ENCODE measurements at places on chromosomes 2 and 18.

GRCh38 chr2:20040489-20041172 lies 10.8 kb downstream of the LAPTM4A start:
- no peak for DNase-seq

GRCh38 chr2:20216130-20217025 lies 8.6 kb downstream of the SDC1 start:
- no peak for DNase-seq

- no peak for DNase-seq
Measured at GRCh38 chr18:57771626-57772025, 31.5 kb downstream of the ATP8B1 start.

- no peak for DNase-seq
Measured at GRCh38 chr2:74707837-74708236, 53.8 kb downstream of the SEMA4F start.

DNA sequence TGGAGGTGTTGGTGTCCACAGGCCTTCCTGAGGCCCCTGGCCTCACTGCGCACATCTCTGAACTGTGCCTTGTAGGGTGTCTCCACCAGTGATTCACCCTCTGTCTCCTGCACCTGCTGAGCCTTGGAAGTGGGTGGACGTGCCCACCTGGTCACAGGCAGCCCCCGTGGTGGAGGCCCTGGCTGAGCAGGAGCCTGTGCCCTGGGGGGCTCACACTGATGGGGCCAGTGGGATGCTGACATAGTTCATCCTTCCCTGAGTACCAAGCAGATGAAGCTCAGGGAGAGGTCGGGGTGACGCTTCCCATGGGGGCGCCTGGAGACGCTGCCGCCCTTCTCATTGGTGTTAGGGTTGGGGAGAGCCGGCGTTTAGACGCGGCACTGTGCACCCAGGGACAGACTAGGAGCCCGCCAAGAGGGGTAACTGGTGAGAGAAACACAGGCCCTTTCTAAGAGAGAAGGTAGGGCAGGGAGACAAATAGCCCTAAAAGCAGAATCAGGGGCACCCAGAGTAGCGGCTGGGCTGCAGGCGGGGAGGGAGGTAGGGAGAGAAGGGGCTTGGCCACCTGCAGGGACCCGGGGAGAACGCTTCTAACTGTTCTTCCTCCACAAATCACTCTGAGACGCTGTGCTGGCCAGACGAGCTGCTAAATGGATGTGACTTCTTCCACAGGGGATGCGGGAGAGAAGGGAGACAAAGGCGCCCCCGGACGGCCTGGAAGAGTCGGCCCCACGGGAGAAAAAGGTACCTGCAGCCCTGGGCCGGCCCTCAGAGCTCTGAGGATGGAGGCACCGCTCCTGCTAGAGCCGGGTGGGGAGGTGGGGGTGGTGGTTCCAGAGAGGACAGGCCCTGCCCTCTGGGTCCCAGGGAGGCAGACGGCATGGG lies 18.0 kb downstream of the COLEC11 start:
- DNase-seq: no peak

- no peak for DNase-seq
Measured at GRCh38 chr2:231685349-231686191, 22.8 kb upstream of the PTMA start.

DNA sequence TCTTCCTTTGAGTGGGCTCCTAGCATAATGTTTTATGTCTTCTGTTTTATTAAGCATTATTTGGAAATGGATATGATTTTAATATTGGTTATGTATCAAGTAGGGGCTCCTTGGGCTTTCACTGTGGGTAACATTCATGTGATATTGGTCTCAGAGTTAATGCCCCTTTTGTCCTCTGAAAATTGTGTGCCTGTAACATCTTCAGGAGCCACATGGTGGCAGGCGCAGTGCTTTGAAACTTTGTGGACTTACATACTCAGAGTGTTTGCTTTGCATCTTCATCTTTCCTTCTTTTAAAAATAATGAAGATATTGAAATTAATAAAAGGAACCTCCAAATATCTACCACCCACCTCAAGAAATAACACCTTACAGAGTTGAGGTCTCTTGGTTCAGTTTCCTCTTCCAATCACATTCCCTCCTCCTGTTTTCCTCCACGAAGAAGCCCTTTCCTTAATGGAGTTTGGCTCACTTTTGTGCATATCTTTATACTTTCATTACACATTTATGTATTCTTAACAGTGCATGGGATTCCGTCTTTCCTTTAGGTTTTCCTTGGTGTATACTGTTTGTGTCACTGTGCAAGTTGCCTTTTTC lies 73.5 kb downstream of the LIMS1 start:
- peak; percentile 17 for DNase-seq
